ENCODE measurements at places on chromosomes 12 and 14. TPM values are rescaled to one million over a fixed set of nuclear protein-coding genes. Genes with fewer than 3 reads are reported as not detected.

Gene HOXC9
- 0.26 TPM for polyA plus RNA-seq

Gene NAV3
- polyA plus RNA-seq = 25.5 TPM

Gene DPPA3
- not detected for polyA plus RNA-seq

Gene GPR162
- polyA plus RNA-seq = 6.0 TPM

DNA sequence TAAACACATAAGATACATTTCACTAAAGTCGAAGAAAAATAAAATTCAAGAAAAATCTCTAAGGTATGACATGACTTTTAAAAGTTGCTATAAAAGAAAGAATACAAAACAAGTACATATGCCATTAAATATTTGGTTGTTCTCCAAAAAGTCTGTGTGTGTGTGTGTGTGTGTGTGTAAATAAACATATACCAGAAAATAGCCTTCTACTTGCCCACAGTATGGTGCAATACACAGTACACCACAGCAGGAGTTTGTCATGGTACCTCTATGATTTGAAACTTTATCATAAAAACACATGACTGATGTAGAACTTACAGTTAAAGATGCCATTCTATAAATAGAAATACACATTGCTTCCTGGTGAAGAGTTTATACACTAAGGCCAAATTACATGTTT, 692.7 kb upstream of the MGAT4C start:
- H3K4me1 ChIP-seq = no peaks in the 10 kb centered on the region
- no peak overlapping the region for H3K27ac ChIP-seq
- no peaks in the 10 kb centered on the region for H3K27me3 ChIP-seq
- no peak overlapping the region for H3K4me3 ChIP-seq
- no peaks in the 10 kb centered on the region for H3K36me3 ChIP-seq

DNA sequence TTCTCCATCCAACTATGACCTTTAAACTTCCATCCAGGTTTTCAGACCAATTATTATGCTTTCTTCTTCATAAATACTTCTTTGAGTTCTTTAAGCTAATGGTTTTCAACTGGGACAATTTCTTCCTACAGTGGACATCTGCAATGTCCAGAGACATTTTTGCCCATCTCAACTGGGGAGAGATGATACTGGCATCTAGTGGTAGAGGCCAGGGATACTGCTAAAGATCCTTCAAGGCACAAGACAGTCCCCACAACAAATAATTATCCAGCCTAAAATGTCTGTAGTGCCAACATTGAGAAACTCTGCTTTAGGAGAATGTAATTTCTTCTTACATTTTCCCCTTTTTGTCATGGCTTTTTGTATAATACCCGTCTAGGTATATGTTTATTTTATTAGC, 10.6 kb downstream of the TRHDE start:
- H3K27me3 ChIP-seq = no peaks in the 10 kb centered on the region
- H3K27ac ChIP-seq = no peak overlapping the region
- DNase-seq = no peak
- H3K4me3 ChIP-seq = no peak overlapping the region
- peaks cover 9% of the 10 kb centered on the region for H3K4me1 ChIP-seq

- DNase-seq = peak; percentile 96
- H3K27ac ChIP-seq = peak overlapping the region; percentile 63
- H3K36me3 ChIP-seq = no peaks in the 10 kb centered on the region
Observed at GRCh38 chr14:64762044-64763034, 58.1 kb downstream of the PLEKHG3 start.

DNA sequence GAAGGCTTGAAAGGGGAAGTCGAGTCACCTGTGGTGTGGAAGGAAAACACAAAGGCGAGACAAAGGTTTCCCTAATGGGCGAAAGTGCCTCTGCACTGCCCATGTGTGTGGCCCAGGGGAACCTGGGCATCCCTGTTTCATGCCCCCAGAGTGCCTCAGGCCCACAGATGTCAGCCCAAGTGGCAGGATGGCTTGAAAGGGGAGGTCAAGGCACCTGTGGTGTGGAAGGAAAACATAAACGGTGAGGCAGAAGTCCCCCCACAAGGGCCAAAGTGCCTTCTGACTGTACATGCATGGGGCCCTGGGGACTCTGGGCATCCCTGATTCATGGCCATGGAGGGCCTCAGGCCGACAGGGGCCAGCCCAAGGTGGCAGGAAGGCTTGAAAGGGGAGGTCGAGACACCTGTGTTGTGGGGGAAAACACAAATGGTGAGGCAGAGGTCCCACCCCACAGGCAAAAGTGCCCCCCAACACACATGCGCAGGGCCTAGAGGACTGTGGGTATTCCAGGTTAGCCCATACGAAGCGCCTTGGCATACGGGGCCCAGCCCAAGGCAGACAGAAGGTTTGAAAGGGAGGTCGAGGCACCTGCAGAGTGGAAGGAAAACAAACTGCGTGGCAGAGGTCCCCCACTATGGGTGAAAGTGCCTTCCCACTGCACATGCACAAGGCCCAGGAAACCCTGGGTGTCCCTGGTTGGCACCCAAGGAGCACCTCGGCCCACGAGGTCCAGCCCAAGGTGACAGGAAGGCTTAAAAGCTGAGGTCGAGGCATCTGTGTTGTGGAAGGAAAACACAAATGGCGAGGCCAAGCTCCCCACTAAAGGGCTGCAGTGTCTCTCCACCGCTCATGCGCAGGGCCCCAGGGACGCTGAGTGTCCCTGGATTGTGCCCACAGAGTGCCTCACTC, 382.3 kb downstream of the ALG10 start:
- no peaks in the 10 kb centered on the region for H3K27me3 ChIP-seq
- no peak overlapping the region for H3K27ac ChIP-seq
- DNase-seq = no peak
- H3K4me1 ChIP-seq = no peaks in the 10 kb centered on the region

DNA sequence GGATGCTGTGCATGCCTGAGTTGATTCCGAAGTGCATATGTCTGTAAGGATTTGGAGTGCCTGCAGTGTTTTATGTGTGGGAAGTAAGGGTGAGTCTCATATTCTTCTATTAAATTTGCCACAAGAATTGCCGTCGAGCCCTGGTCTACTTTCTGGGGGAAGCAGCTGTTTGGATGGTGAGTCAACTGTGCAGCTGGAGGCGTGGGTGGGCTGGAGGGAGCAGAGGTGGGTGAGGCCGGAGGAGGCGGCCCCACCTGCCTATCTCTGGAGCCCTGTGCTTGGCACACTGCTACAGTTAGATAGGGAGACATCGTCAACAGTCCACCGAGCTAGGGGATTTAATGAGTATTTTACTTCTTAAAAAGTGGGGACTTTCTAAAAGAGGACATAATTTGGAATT, 9.7 kb downstream of the GLRX5 start:
- no peak overlapping the region for H3K4me3 ChIP-seq
- H3K27me3 ChIP-seq = no peaks in the 10 kb centered on the region
- no peak for DNase-seq
- H3K36me3 ChIP-seq = peaks cover 4% of the 10 kb centered on the region
- H3K27ac ChIP-seq = no peak overlapping the region
